Stimulated activated CD4-positive, alpha-beta T cell treated with anti-CD3 and anti-CD28 coated beads, Interleukin-15, amount 100 ng/mL, for 1 hour (primary cell): ENCODE measurements at places on chromosomes 16 and 17.

GRCh38 chr17:59746849-59747445 lies 39.5 kb downstream of the VMP1 start:
- no peak for DNase-seq

DNA sequence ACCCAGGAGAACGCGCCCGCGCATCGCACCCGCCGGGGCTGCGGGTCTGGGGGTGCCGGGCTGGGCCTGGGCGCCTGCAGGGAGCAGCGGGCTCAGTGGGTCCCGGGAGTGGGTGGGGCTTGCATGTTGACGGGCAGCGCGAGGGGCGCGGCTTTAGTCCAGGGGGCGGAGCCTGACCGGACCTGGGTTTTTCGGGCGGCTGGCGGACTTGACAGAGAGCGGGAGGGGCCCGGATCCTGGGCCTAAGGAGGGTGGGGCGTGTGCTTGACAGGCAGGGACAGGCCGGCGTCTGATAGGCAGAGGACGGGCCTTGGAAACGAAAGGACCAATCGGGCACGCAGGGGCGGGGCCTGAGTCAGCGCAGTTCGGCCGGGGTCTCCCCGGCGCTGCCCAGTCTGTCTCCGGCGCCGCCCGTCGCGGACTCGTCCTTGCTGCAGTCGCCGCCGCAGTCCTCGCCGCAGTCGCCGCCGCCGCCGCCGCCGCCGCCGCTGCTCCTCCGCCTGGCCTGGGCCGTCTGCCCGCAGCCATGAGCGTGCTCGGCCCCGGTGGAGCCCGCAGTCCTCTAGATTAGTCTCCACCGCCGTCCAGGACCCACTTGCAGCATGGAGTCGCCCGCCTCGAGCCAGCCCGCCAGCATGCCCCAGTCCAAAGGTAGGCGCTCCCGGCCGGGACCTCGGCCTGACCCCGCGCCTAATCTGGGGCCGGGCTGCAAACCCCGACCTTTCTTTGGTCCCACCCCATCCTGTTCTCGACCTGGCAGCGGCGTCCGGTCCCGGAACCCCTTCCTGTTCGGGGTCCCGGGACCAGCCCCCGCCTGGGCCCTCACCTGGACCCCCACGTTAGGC lies at the start of gene MAP2K3:
MAP2K3 (plus strand) TSS at position 393 of the 845 bp plus-strand sequence; CDS start at position 603, 210 bp downstream.
- DNase-seq, result peak; percentile 95

DNA sequence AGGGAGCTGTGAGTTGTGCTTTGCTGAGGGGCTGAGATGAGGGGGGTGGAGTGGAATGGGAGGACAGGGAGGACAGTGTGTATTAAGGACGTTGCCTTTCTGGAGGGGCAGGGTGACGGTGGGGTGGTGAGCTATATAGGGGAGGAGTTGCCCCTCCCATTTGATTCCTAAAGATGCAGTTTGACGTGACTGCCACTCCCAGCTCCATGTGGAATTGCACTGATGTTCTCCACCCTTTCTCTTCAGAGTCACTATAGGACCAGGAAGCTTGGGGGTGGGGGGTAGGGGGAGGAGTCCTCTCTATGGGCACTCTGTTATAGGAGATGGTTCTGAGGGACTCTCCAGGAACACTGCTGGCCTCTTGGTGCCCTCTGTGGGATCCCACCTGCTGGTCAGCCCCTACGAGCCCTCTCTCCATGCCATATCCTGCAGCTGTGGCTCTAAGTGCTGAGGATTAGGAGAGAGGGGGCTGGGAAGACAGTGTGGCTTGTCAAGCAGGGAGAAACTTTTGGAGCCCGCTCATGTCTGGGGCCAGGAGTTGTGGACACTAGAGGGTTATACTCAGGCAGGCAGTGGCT lies 3.8 kb upstream of the NGFR start:
- DNase-seq, result no peak

- DNase-seq, result no peak
Observed at GRCh38 chr16:4015275-4016004, 100.8 kb downstream of the ADCY9 start.

DNA sequence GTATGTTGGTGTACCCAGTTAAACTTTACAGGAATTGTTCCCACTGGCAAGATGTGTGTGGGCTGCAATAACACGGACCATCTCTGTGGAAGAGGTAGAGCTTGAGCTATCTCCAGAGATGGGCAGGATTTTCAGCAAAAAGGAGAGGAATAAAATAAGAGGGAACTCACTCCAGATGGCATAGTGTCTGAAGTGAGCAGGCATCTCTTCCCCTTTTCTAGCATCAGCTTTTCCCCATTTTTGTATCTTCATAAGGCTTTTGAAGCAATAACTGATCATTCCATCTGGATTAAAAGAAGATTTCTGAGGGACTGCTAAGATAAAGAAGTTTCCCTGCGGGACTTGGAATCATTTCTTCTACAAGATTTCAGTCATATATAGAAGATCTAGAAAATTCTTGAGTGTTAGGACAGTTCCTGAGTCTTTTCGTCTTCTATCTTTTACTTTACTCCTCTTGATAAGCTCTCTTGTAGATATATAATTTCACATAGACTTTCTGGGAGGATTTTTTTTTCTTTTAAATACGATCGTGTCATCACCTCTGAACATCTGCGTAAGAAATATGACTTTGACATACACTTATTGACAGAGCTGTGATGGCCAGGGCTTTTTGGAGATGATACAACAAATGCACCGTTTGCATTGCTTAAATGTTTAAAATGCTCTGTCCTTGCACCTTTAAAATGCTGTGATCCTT lies 2.1 kb downstream of the CPD start:
- DNase-seq, result no peak

DNA sequence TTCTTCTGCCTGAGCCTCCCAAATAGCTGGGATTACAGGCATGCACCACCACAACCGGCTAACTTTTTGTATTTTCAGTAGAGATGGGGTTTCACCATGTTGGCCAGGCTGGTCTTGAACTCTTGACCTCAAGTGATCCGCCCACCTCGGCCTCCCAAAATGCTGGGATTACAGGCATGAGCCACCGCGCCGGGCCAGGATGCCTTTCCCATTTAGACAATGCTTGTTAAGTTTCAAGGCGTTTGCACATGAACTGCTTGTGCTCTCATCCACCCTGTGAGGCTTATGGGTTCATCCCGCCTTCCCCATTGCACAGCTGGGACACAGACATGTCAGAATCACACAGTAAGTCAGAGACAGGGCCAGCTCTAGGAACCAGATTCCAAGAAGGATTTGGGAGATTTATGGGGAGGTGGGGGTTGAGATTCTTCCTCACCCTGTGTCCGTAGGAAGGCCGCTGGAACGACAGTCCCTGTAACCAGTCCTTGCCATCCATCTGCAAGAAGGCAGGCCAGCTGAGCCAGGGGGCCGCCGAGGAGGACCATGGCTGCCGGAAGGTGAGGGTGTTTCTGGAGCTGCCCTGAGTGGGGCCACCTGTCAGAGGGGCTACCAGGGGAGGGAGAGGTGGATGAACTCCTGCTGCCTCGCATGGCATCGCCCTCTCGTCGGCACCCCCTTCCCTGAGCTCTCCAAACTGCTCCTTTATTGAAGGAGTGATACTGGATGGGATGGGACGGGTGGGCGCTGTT lies 46.3 kb downstream of the MRC2 start:
- no peak for DNase-seq

GRCh38 chr17:13575922-13576419 lies 25.8 kb downstream of the HS3ST3A1 start:
- no peak for DNase-seq

GRCh38 chr17:37117373-37118142 lies 168.8 kb downstream of the AATF start:
- no peak for DNase-seq

- no peak for DNase-seq
Observed at GRCh38 chr16:57970970-57971369, at the start of gene CNGB1. CNGB1 (minus strand) TSS chr16:57971128; CDS start chr16:57967286, 3,842 bp downstream.

- DNase-seq, result no peak
Observed at GRCh38 chr16:715477-716199, 720 bp downstream of the METRN start.

GRCh38 chr16:86138121-86139085 lies 239.4 kb downstream of the IRF8 start:
- no peak for DNase-seq

DNA sequence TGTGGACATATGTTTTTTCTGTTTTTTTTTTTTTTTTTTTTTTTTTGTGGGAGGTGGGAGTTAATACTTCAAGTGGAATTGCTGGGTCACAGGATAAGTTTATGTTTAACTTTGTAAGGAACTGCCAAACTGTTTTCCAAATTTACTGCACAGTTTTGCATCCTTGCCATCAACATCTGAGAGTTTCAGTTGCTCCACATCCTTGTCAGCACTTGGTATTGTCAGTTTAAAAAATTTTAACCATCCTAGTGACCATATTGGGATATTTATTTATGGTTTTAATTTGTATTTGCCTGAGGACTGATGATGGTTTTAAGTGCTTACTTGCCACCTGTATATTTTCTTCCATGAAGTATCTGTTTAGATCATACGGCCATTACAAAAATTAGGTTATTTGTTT lies 34.0 kb upstream of the IRF8 start:
- DNase-seq, result no peak

- no peak for DNase-seq
Observed at GRCh38 chr17:60598001-60598736, 1.8 kb upstream of the PPM1D start.

DNA sequence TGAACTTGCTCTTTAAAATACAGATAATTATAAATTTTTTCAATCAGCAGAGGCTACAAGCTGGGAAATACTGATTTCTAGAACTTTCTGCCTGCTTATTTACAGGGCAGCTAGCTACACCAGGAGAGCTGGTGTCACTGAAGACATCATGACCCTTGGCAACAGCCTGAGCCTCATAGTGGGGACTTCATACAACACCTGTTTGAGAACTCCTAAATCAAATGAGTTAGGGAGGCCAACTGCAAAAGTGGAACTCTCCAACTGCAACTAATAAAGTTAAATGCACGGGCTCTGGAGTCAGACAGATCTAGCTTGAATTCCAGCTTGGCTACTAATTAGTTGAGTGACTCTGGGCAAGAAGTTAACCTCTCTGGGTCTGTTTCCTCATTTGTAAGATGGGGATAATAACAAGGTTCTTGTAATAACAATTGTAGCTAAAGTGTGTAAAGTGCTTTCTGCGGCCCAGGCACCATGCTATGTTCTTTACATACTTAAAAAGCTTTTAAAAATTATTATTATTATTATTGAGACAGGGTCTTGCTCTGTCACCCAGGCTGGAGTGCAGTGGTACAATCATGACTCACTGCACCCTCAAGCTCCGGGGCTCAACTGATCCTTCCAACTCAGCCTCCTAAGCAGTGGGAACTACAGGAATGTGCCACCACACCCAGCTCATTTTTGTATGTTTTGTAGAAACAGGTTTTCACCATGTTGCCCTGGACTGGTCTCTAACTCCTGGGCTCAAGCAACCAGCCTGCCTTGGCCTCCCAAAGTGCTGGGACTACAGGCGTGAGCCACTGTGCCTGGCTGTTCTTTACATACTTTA lies 33.4 kb downstream of the VAC14 start:
- no peak for DNase-seq

DNA sequence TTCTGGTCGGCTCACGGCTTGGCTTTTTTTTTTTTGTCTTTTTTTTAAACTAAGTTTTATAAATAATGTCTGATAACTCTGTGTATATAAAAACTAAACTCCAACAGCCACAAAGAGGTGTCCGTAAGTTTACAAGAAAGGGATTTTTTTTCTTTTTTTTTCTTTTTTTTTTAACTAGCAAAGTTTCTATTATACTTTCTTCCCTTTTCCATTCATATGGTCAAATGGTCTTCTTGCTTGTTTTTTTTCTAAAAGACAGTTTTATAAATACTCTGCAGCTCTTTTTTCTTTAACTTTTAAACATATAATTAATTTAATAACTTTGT lies 3.5 kb upstream of the SIRT7 start:
- no peak for DNase-seq

- no peak for DNase-seq
Observed at GRCh38 chr17:81455387-81455786, 57.2 kb downstream of the ACTG1 start.

- DNase-seq, result no peak
Observed at GRCh38 chr16:60905811-60906210, 1130.4 kb downstream of the CDH8 start.

- no peak for DNase-seq
Observed at GRCh38 chr17:41736983-41737679, 2.7 kb upstream of the HAP1 start.

GRCh38 chr16:20611975-20612481 lies 35.9 kb upstream of the ACSM2B start:
- DNase-seq, result no peak

DNA sequence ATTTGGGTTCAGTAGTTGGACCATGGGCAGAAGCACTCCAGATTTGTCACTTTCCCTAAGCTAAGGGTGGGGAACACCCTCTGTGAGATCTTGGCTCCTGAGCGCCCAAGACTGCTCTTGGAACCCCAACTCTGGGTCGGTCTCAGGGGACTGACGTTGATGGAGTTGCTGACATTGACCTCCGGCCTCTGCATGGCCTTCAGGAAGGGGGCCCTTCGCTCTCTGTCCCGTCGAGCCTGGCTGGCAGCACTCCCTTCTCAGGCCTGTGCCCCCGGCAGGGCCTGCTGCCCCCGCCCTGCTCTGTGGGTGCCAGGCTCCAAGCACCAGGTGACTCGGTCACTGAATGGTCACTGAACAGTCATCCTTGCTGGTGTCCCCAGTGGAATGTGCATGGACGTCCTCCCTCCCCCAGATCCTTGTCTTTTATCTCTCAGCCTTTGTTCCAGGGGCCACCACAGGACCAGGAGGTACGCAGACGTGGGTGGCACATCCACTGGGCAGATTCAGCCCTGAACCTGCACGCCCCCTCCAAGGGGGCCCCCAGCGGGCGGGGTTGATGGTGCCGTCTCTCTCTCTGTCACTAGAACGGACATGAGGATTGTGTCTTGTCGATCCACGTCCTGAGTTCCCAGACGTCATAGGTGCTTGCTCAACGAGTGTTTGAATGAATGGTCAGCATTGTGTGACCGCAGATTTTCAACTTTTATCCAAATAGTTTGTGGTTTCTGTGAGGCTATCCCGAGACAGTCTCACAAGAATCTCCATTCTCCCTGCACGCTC lies 314.5 kb downstream of the SEC14L1 start:
- DNase-seq, result no peak

GRCh38 chr17:77444984-77445759 lies 304.4 kb downstream of the SEC14L1 start:
- peak; percentile 62 for DNase-seq
